Right ventricle myocardium superior (tissue), 1 donor: ENCODE measurements at places on chromosomes 11 and 22.
A peak's percentile ranks its signal among the peaks of the same experiment; 100 is the strongest.

DNA sequence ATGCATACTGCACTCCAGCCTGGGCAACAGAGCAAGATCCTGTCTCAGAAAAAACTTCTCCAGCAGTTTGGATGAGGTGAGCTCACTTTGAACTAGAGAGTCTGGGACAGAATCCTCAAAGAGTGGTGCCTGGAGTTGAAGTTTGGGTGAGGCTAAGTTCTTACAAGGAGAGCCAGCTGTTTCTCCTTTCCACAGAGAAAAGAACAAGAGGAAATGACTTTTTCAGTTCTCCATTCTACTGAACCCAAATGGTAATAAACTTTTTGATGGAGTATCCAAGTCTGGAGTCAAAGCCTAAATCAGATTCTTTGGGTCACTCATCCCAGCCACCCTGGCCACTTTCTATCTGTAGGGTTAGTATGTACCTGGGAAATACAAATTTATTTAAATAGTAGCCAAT is 102.7 kb downstream of the TRAF6 start:
- no peak for DNase-seq

DNA sequence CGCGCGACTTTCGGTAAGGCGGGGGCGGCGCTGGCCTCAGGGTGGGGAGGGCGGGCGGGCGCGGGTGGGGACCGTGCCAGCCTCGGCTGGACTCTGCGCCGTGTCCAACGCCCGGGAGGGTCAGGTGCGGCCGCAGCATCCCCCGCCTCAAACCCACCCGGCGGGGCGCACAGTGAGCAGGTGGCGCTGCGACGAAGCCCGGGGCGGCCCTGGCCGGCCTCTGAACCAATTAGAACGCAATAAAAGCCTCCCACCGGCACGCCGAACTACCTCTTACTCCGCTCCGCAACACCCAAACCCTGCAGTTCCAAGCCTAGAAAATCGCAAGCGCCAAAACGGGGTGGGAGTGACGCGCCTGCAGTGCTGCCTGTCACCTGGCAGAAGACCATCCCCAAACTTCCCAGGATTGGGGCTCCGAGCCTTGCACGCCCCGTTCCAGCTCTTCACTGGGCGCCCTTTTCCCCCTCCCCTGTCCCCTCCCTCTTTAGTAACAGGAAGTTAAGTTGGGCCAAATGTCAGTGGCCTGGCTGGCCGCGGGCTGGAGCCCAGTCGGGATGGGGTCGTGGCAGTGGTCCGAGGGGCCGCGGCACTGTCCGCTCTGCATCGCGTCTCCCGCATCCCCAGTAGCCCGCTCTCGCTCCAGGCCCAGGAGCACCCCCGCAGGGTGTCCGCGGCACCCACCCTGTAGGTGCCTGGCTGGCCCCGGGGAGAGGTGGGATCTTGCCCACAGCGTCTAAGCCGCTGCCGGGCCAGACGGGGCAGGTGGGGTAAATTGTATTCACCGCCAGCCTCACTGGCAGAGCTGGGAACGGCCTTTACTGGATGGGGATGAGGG is 541 bp downstream of the MICAL2 start:
- DNase-seq = peak; percentile 54

DNA sequence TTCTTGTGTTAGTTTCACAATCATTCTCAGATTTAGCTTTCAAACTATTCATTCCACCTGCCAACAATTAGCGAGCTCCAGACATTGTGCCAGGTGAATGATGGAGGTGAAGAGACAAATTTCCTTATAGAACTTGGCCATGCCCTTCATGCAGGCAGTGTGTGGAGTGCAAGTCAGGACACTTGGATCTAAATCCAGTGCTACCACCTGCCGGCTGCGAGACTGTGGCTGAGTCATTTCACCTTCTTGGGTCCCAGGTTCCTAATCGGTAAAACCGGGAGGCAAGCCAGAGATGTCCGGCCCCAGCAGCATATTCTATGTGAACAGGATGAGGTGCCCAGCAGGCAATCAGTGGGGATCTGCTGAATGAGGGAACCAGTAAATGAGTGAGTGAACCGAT is 18.6 kb upstream of the EHF start:
- DNase-seq = no peak

DNA sequence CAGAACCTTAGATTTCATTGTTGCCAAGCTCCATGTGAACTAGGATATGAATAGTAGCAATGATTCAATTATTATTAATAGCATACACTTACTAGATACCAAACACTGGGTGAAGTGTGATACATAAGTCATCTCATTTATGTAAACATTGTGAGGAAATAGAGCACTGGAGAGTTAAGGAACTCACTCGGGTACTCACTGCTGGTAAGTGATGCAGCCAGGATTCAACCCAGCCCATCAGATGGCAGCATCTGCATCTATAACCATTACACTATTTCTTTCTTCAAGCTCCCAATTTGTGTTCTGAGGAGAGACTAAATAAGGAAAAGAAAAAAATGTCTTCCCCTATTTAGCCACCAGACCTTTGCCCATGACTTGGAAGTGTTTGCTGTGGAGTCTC is 10.2 kb upstream of the ALG8 start:
- no peak for DNase-seq

DNA sequence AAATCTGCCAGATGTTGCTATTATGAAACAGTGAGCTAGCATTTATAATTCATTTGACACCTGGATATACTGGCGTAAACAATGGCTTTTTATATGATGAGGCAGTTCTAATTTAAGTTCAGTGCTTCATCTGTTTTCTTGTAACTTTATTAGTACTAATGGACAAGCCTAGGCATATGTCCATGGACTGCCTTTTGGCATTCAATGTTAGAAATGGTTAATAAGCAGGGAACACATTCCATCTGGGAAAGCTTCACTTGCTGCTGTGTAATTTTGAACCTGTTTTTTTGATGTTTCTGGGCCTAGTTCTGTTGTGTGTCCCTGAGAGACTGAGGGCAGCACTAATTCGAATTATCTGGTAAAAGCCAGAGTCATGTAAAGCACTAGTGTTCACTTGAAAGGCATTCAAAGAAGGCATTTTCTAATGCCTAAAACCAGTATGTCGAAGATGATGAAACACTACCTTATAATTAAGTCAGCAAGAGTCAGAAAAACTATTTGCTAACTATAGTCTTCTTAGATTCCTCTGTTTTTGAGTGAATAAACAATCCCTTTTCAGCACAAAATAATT is 138.5 kb downstream of the SWAP70 start:
- DNase-seq = no peak

- peak; percentile 62 for DNase-seq
Observed at GRCh38 chr22:36285017-36285416, 32.1 kb downstream of the APOL1 start.

GRCh38 chr11:57978686-57979531 is 44.8 kb upstream of the OR9Q1 start:
- DNase-seq = no peak

GRCh38 chr11:125218336-125218735 is 53.8 kb downstream of the PKNOX2 start:
- no peak for DNase-seq

- no peak for DNase-seq
Observed at GRCh38 chr22:43133401-43133800, 9.8 kb downstream of the MCAT start.

- DNase-seq = no peak
Observed at GRCh38 chr11:46181387-46181786, 60.1 kb upstream of the PHF21A start.

DNA sequence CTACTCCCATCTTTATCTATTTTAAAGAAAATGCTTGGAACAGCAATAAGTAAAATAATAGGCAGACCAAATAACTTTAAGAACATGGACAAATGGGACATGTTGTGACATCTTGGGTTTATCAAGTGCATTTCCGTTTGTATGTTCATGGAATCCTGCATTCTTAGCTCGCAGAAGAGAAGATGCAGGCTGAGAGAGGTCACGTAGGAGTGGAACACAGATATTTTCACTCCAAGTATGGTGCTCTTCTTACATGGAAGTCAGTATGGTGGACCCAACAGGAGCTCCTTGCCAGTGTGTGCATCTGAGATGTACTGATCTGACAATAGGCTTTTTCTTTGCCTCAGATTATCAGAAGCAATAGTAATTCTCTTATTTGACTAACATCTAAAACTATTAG is 1.7 kb downstream of the E2F8 start:
- DNase-seq = no peak
